Cortex of kidney (tissue), 1 donor: ENCODE measurements at places on chromosomes 16 and 17.

GRCh38 chr17:1627982-1628855 is at the start of gene SLC43A2:
SLC43A2 (minus strand) TSS chr17:1628834; CDS start chr17:1627874, 960 bp downstream.
- DNase-seq = no peak

DNA sequence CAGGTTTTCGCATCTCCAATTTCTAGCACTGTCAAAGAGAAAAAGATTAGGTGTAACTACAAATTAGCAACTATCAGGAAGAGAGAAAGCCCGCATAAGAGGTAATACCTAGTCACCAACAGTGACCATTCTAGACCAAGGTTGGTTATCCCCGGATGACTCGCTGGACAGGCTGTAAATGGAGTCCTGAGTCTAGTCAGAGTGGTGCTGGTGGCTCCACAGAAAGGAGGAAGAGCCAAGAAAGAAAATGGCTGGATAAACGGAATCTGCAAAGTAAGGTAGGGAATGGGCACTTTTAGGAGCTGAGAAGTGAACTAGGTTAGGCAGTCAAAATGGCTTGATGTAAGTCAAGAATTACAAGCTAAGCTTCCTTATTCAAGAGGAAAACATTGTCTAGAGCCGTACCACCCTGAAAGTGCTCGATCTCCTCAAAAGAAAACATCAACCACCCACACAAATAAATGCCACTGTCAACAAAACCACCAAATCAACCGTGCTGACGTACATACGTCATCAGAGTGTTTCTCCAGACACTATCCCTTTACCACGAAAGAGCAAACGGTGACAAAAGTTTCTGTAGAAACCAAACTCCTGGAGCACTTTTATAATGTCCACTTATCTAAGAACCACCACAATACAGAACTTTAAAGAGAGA is 2.2 kb downstream of the GSPT1 start:
- no peak for DNase-seq

DNA sequence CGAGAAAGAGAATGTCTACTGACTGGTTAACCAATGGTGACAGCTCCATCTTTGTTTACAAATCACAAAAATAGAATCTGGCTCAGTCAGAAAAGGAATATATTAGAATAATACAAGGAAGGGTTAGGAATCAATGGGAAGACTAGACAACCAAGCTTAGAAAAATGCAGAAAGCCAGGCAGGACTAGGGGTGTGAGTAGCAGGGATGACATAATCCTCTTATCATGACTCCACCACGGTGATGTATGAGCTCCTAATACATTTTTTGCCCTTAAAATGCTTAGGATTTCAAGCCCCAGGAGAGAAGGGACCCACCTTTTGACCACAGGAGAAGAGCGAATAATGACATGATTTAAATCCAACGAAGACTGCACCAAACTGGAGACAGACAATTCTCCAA is 252.3 kb downstream of the CHD9NB start:
- no peak for DNase-seq

GRCh38 chr17:76262732-76263344 is 2.3 kb upstream of the UBALD2 start:
- no peak for DNase-seq

GRCh38 chr17:12693640-12694039 is 27.9 kb downstream of the MYOCD start:
- DNase-seq = no peak

- DNase-seq = no peak
Measured at GRCh38 chr16:8892101-8892575, 10.0 kb downstream of the LITAFD start.

DNA sequence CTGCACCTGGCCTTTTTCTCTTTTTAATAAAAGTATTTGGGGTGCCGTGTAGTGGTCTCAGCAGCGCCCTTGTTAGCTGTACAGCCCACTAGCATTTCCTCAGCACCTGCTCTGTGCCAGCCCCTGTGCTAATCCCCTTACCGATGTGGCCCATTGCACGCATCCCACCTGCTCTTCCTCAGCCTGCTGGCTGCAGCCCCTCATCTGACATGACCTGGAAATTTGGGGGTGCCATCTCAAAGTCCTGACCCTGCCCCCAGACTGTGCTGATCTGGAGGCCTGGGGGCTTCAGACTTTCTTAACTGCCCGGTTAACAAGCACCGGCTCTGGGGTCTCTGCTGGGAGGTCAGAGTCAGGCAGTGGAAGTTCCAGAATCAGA is 10.4 kb downstream of the GPRC5C start:
- DNase-seq = no peak

DNA sequence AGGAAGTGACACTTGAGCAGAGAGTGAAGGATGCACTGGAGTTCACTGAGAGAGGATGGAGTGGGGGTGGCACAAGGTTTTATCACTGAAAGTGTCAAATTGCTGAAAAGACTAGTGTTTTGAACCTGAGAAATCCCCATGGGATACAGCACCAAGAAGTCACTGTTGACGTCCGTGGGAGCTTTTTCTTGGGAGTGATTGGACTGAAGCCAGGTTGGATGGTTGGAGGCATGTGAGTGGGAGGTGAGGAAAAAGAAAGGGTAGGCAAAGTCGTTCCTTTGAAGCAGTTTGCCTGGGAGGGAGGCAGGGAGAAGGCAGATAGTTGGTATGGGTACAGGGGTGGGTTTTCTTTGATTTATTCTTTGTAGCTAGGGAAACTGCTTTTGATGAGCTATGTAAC is 39.9 kb upstream of the SDK2 start:
- no peak for DNase-seq

DNA sequence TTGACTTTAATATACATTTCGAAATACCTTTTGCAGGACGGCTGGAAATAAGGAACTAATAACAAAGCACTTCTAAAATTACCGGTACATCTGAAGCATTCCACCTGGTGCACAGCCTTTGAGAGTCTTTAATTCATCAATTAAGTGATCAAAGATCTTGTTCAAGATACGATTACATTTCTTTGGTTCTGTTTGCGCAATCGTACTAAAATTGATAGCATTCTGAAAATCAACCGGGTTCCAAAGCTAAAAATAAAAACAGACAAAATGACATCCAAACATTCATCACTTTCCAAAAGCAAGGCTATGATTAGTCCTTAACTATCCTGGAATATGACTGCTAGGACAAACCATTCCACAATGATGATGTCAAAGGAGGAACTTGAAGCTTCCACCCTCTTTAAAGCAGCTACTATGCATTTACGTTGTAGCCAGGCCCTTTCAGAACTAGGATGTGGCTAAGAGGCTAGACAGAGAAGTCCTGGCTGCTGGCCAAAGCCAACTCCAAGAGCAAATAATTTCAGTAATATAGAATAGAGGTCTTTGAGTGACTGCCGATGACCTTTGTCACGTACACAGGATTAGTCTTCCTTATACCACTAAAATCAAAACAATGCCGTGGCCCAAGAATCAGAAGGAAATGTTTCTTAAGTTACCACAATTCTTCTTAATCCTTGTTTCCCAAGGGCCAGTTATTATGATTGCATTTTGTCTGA is 299.8 kb upstream of the PSMD7 start:
- no peak for DNase-seq

- no peak for DNase-seq
Measured at GRCh38 chr16:49757559-49758069, 98.3 kb downstream of the ZNF423 start.

- DNase-seq = no peak
Measured at GRCh38 chr16:50721549-50722404, 20.1 kb upstream of the CYLD start.

- no peak for DNase-seq
Measured at GRCh38 chr17:34756637-34757021, 177.2 kb downstream of the TMEM132E start.
